ENCODE measurements at places on chromosomes 3 and 15.

DNA sequence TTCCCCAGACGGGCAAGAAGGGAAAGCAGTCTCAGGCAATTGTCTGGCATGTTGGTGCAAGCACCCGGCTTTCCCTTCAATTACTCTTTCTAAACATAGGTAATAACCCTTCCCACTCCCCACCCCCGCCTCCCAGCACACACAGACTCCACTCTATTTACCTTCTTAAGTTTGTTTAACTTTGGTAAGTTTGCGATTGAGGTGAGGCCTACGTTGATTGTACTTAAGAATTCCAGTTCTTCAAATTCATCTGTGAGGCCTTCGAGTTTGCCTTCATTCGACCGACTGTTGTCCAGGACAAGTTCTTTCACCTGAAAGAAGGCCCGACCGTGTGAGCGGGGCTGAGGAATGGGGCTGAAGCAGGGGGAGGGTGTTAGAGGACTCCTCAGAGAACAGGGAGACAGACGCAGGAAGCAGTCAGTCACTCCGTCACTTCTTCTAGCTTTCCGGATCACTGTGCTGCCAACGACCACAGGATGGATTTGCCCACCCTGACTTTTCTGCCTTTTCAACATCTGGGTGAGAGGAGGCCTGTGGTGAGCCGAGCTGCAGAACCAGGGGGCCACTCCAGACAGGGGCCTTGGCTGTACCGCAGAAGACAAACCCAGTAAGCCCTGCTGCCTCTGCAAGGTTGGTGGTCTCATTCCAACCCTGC, 33.0 kb downstream of the ANP32A start:
- no peak for DNase-seq

GRCh38 chr3:117801912-117802239, 1092.3 kb downstream of the TUSC7 start:
- DNase-seq, result no peak

DNA sequence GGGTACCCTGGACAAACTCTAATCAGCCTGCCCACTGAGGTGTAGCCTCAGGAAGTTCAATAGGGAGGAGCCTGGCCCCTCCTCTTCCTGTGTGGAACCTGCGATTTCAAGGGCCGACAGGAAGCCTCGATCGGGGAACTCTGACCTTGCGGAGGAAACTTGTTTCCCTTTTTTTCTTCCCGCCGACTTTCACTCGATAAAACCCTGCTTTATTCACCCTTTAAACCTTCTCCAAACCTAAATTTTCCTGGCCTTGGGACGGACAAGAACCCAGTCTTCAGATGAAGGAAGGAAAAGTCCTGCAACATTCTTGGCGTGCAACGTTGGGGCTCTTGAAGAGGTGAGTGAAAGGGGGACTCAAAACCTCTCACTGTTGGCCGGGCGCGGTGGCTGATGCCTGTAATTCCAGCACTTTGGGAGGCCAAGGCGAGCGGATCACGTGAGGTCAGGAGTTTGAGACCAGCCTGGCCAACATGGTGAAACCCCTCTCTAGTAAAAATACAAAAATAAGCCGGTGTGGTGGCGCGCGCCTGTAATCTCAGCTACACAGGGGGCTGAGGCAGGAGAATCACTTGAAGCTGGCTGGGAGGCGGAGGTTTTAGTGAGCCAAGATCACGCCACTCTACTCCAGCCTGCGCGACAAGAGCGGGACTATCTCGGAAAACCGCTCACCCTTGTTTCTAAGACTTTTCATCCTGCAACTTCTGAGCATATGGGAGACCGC, 208.2 kb downstream of the ZNF385D start:
- no peak for DNase-seq

DNA sequence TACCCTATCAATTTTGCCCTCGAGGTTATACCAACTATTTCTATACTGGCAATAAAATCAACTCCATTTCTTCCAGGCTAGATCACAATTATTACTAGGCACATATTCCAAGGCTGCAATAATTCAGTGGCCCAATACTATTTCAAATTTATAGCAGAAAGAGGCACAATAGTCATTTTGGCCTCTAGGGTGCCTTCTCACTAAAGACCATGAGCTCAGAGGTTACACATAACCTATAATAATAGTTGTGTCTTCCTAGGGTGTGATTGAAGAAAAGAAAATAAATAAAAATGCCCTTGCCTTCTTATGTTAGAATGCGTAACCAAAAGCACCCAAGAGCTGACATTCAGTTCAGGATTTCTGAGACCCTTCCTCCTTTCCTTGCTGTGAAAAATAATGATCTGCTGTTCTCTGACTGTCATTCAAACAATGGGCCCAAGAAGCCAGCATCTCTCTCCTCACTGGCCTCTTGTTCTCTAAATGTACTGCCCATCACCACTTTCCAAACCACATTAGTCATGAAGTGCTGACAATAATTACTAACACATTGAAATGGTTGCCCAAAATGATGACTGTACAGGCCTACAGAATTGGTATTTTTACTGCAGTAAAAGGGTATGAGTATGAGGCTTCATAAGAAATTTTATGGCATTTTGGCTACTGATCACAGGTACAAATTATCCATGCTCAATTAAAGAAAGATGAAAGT, 244.8 kb downstream of the LRRN1 start:
- no peak for DNase-seq

DNA sequence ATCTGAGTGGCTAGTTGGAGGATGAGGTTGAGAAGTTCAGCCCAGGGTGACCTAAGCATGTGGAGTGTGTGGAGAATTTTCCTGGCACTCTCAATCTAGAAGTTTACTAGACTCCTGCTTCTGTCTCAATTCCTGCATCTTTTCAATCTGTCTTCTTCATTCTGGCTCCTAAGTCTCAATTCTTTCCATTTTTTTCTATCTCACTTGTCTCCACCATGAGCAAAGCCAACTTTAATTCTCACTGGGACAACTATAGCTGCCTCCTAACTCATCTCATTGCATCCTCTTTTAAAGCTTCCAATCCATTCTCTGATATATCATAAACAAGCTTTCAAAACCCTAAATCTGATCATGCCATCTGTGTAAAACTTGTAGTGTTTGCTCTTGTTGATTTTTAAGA, 569.3 kb downstream of the NAALADL2 start:
- no peak for DNase-seq

DNA sequence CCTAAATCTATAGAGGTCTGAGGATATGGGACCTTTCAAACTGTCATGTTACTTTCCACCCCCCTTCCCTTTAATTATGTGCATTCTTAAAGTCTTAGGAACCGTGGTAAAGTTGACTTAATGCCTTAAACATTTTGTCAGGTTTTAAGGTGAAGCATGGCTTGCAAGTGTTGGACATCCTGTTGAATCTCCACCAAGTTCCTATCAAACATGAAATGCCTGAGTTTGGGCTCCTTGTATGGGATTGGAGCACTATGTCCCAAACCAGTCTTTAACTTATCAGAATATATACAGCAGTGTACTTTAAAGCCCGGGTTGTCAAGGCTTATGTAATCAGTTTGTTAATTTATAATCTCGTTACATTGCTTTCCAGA, 1.1 kb downstream of the SNRK start:
- no peak for DNase-seq

DNA sequence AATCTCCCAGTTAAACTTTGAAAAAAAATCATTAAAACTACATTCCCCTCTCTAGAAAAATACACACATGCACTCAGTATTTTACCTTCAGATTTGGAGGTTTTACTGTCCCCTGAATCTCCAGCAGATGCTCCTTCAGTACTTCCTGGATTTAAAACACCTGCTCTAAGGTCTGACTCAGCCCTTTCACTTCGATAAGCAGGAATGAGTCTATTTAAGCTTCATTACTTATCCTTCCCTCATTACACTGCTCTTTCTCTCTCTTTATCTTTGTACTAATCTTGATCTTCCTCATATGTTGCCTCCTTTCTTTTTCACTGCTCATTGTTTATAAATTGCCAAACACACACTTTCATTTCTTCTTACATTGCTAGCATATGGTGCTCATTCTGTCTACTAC, 443.9 kb downstream of the DIPK2A start:
- no peak for DNase-seq

- DNase-seq, result no peak
These were observed 39.0 kb downstream of the CD200R1L start for GRCh38 chr3:112807685-112808084.

DNA sequence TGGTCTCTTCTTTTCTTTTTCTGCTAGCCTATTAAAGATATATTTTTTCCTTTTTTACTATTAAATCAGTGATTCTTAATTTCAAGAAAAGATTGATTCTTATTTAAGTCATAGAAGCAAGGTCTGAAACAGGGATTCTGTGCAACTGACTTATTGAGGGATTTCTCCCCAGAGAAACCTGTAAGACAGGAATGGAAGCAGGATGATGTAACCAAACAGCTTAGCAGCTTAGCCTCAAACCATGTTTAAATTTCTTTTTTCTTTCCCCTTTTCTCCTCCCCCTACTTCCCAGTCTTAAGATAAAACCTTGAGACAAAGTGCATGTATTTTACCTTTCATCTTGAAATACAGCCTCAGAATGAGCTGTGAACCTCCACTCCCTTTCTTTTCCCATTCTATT, 322.8 kb downstream of the NEK10 start:
- DNase-seq, result no peak

GRCh38 chr15:25905140-25905539, 42.0 kb upstream of the ATP10A start:
- DNase-seq, result peak; percentile 26

- DNase-seq, result no peak
These were observed 178.2 kb downstream of the TNIK start for GRCh38 chr3:171282041-171282440.

GRCh38 chr3:195815169-195815771, 3.5 kb upstream of the MUC4 start:
- DNase-seq, result no peak

- DNase-seq, result no peak
These were observed 241.8 kb downstream of the ADAMTS17 start for GRCh38 chr15:100099976-100100375.

GRCh38 chr3:55500555-55501330, 13.6 kb upstream of the WNT5A start:
- no peak for DNase-seq

DNA sequence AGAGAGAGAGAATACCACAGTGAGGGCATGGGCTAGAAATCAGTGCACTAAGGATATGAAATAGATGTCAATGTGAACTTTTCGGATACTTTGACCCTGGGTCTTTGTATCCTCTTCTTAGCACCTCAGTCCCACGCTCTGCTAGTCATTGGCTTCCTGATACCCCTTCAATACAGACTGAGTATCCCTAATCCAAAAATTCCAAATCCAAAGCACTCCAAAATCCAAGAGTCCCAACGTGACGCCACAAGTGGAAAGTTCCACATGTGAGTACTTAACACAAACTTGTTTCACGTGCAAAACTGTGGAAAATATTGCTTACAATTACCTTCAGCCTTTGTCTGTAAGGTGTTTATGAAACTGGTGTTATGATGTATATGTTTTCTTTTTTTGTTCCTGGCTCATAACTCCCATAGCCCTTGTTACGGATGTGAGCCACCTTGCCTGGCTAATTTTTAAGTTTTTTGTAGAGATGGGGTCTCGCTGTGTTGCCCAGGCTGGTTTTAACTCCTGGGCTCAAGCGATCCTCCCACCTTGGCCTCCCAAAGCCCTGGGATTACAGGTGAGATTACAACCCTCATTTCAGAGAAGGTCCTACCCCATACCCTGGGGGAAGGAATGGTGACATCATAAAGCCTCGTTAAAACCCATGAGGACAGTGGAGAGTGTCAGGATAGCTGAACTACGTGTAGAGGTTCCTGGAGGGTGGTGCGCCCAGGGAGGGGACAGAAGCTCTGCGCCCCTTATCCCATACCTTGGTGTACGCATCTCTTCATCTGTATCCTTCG, 10.2 kb upstream of the IRAK2 start:
- DNase-seq, result no peak

All from stimulated activated CD4-positive, alpha-beta T cell treated with anti-CD3 and anti-CD28 coated beads, Interleukin-12 subunit alpha, Interleukin-12 subunit beta, amount 100 ng/mL, for 48 hours (primary cell).